ENCODE measurements at places on chromosomes 13 and 19.
A peak's percentile ranks its signal among the peaks of the same experiment; 100 is the strongest.

- DNase-seq: no peak
Observed at GRCh38 chr19:52662631-52663030, 24.5 kb upstream of the ZNF83 start.

GRCh38 chr19:19059837-19060611 lies 3.8 kb upstream of the SLC25A42 start:
- DNase-seq: no peak

- no peak for DNase-seq
Observed at GRCh38 chr13:21541271-21541670, 62.7 kb downstream of the MICU2 start.

GRCh38 chr19:16609511-16610200 lies 18.3 kb downstream of the MED26 start:
- no peak for DNase-seq

GRCh38 chr13:110746438-110746837 lies 32.9 kb downstream of the ING1 start:
- DNase-seq: no peak

DNA sequence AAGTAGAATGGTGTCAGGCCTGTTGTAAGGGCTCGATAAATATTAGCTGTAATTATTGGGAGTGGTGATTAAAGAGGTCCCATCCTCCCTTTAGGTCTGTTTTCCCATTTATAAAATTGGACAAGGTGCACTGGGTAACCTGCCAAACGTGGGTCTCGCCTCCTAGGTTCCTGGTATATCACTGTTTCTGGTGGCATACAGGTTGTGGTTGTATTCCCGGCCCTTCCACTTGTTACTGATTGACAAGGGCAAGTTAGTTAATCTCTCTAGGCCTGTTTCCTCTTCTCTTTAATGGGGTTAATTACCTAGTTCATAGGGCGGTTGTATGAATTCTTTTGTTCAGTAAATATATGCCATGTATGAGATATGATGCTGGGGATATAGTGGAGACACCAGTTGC lies 1.5 kb downstream of the PPP2R1A start:
- DNase-seq: no peak

DNA sequence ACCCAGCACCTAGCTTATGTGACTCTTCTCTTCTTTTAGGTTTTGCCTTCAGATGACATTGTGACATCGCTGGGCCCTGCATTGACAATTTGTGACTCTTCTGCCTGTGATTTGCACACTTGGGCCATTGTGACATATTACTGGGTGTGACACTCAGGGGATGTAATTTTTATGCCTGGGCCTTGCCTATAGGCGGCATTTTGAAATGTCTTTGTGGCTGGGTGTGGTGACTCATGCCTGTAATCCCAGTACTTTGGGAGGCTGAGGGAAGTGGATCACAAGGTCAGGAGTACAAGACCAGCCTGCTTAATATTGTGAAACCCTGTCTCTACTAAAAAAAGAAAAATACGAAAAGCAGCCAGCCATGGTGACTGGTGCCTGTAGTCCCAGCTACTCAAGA lies 28.4 kb upstream of the ZNF681 start:
- no peak for DNase-seq

DNA sequence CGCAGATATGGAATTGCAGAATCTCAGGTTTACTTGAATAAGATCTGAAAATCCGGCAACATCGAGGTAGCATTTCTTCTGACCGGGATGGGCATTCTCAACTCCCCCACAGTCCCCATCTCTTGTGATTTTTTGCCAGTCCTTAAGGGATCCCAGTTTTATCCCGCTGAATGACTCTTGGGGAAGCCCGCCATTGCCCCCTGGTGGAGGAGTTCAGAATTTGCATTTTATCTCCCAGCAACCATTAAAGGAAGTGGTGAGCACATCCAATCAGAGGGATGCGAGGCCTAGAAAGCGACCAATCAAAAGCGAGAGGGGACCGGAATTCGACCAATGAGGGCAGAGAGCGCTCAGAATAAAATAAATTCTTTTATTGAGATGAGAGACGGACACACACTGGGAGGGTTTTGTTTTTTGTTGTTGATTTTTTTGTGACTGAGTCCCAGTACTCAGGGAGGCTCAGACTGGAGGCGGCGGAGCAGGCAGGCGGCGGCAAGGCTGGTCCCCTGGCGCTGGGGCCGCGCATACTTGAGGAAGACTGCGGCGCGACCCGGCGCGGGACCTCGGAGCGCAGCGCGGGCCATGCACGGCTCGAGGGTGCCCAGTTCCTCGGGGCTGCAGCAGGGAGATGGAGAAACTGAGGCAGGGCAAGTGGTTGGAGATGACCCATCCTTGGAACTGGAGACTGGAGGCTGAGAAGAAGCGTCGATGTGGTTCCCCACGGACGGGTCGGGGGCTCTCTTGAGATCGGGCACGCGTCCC lies 3.9 kb upstream of the TTC9B start:
- DNase-seq: peak; percentile 87

DNA sequence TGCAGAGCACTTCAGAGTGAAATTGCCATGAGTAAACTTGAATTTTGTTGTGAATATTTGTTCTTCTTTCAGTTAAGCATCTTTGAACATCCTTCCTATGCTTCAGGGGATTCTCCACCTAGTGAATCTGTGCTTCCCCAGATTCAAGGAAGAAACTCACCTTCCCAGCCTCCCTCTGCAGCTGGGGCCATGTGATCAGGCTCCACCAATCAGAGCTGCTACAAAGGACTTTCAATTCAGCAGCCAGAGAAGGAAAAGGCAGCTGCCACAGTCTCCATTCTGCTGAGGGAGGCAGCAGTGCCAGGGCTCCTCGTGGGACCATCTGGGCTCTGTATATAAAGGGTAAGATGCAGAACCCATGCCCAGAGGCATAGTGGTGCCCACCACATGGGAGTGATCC lies 89.7 kb upstream of the SIAH3 start:
- no peak for DNase-seq

- DNase-seq: no peak
Observed at GRCh38 chr13:24506698-24507335, 5.8 kb downstream of the PARP4 start.

GRCh38 chr13:95388420-95389079 lies 87.3 kb upstream of the ABCC4 start:
- DNase-seq: no peak

- DNase-seq: no peak
Observed at GRCh38 chr13:51330791-51331190, 8.7 kb upstream of the SERPINE3 start.

GRCh38 chr13:58254943-58255342 lies 623.4 kb downstream of the PCDH17 start:
- peak; percentile 78 for DNase-seq

- peak; percentile 55 for DNase-seq
Observed at GRCh38 chr13:106530171-106530851, 5.2 kb downstream of the EFNB2 start.

DNA sequence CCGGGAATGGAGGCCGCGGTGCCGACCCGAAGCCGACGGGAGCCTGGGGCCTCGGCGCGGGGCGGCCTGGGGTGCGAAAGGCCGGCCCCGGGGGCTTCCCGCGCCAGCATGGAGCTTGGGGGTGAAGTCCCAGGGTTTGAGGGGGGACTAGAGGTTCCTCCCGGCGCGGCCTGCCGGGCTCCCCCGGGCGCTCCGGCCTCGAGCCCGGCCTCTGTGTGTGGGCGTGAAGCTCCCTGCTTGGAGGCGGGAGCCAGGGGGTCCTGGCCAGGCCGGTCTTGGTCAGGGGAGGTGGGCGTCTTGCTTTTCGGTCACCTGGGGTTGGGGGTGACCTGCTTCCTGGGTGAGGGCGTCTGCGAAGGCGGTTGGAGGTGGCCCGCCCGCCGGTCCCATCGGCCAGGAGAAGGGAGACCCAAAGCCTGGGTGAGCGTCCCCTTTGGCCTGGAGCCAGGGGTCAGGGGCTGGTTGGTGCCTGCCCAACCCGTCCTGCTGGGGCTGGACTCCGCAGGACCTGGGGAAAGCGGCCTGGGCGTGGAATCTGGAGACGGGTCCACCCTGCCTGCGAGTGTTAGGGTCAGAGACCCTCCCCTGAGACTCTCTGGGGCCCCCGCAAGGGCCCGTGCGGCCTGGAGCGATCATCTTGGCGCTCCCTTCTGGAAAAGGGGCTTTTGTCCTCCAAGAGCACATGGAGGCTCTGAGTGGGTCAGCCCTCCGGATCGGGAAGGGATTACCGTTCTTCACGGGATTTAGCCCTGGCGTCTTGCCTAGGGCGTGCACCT lies 535 bp downstream of the BSG start:
- peak; percentile 78 for DNase-seq

DNA sequence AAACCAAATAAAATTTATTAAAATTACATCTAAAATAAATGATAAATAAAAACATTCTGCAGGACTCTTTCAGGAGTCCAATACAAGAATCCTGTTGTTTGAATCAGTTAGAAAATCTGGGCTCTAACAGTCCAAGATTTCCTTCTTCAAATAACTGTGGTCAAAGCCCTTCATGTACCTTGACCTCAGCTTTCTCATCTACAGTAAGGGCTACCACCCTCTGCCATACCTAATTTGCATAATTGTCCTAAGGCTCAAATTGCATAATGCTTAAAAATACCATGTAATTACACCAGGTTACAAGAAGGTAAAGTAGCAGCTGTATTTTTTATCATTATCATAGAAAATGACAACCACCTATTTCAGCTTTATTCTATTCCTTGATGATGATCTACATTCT lies 54.3 kb downstream of the XPO4 start:
- no peak for DNase-seq

DNA sequence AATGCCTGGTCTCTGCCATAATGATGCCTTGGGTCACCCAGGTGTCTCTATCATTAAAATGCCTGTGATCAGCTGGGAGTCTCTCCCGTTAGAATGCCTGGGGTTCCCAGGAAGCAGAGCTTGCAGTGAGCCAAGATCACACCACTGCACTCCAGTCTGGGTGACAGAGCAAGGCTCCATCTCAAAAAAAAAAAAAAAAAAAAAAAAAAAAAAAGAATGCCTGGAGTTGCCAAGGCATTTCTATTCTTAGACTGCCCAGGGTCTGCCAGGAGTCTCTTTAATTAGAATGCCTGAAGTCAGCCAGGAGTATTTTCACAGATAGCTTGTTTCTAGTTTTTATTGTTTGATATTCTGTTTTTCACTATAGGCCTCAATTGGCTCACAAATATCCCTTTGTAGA lies 1552.5 kb downstream of the UQCRFS1 start:
- DNase-seq: no peak

GRCh38 chr13:87923753-87924152 lies 252.6 kb downstream of the SLITRK5 start:
- DNase-seq: no peak

GRCh38 chr19:2060884-2061494 lies 9.9 kb upstream of the MKNK2 start:
- DNase-seq: peak; percentile 92

DNA sequence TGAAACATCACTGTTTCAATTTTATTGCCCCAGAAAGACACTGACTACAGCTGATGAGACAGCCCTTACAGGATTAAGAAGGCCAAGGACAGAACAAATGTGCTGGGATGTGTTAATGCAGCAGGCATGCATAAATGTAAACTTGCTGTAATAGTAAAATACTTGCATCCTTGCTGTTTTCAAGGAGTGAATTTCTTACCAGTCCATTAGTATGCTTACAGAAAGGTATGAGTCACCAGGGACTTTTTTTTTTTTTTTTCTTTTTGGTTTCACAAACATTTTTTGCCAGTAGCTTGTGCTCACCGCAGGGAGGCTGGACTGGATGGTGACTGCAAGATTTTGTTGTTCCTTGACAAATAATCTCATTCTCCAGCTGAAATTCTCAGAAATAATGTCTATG lies 55.1 kb downstream of the GPR180 start:
- no peak for DNase-seq

- no peak for DNase-seq
Observed at GRCh38 chr13:51213173-51213728, 8.9 kb upstream of the FAM124A start.

DNA sequence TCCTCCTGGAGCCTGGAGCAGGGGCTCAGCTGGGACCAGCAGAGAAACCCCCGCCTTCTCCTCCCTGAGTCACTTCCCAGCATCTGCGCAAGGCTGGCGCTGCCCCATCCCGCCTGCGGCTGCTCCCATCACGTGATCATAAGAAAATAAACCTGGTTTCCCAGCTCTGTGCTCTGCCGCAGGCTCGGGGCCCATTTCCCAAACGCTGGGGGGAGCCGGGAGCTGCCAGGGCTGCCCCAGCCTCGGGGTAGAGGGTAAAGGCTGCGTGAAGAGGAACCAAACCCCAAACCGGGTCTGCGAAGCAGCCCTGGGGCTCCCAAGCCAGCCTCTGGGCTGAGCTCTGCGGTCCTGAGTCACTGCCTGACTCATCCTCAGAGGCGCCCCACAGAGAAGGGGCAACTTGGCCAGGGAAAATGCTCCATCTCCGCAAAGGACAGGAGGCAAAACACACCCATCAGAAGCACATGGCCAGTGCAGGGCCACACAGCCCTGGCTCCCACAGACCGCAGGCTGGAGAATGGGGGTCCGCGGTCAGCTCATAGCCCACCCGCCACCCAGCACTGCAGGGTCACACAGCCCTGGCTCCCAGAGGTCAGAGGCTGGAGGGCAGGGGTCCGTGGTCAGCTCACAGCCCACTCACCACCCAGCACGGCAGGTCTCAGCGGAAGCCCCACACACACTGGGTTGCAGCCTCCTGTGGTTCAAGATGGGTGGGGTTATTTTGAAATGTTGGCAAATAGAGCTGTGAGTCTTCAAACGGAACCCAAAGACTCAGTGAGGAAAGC lies 67.1 kb downstream of the RASA3 start:
- peak; percentile 63 for DNase-seq

DNA sequence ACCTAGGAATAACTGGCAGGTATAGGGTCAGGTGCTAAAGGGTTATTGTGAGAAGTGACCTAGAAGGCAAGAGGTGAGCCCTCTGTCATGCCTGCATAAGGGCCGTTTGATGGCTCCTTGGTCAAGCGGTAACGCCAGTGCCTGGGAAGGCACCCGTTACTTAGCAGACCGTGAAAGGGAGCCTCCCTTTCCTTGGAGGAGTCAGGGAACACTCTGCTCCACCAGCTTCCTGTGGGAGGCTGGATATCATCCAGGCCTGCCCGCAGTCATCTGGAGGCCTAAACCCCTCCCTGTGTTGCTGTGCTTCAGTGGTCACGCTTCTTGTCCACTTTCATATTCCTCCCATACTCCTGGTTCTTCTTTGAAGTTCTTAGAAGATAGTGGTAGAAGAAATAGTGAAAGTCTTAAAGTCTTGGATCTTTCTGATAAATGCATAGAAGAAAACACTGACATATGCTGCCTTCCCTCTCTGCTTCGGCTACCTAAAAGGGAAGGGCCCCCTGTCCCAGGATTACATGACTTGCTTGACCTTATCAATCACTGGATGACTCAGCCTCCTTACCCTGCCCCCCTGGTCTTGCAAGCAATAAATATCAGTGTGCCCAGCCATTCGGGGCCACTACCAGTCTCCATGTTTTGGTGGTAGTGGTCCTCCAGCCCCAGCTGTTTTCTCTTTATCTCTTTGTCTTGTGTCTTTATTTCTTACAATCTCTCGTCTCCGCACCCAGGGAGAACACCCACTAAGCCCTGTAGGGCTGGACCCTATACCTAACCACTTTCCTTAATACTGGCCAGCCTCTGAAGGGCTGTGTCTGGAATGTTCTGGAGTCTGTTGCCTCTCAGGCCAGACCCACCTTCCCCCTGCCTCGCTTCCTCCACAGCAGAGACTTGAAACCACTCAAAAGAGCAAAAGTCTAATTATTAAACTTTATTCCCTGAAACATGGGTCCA lies 16.1 kb upstream of the ABCC4 start:
- no peak for DNase-seq

GRCh38 chr13:36431204-36432105 lies 840 bp upstream of the CCNA1 start:
- peak; percentile 46 for DNase-seq

- no peak for DNase-seq
Observed at GRCh38 chr13:52706081-52706480, 33.5 kb downstream of the CNMD start.

GRCh38 chr19:10655457-10656312 lies 1.5 kb downstream of the ILF3 start:
- DNase-seq: peak; percentile 52

All from neural progenitor cell (in vitro differentiated cells).